Astrocyte (in vitro differentiated cells and primary cell): ENCODE measurements at places on chromosomes 4 and X.
A peak's percentile ranks its signal among the peaks of the same experiment; 100 is the strongest.

DNA sequence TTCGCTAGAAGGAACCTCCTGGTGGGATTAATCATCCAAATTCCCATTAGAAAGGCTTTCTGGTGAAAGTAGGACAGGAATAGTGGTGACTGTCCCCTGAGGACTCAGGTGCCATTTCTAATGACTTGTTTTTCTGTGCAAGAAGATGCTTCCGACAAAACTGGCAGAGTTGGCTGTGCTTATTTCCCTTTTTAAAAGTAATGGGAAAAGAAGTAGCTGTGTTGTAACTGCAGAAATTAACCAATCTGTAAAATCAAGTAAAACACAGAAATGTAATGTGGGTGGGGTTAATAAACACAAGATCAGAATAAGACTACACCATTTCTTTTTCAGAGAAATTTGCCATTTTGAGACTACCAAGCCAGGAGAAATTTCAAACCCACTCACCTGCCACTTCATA, 55.0 kb upstream of the FAM9B start:
- DNase-seq, result no peak

- no peak for DNase-seq
These were observed 10.4 kb upstream of the DRD5 start for GRCh38 chr4:9771034-9771433.

- no peak for DNase-seq
These were observed 355.8 kb downstream of the KLHL4 start for GRCh38 chrX:87873347-87873941.

DNA sequence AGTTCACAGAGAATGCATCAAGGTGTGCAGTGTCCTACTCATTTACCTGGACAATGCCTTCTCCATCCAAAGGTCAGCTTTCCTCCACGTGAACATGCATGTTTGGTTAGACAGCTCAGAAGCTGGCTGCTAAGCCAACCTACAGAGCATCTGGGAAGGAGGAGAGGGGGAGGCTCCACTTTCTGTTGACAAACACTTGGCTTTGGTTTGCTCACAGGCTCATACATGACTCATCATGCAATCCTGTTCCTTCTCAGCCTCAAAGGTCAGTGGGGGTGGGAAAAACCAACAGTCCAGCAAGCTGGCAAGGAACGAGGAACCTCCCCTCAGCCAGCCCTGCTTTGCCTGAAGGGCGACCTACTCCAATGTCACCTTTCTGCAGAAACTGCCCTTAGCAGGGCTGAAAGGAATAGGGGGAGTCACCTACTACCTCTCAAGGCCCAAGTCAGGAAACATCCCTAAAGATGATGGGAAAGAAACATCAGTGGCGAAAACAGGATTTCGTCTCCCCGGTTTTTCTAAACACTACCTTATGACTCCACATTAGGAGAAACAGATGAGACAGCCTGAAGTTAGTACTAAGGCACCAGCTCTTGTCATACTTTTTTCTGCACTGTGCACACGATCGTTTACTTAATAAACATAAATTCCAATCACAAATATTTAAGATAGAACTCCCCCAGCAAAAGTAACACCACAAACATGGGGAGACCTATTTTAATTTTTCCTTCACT, 37.9 kb downstream of the RELL1 start:
- DNase-seq, result peak; percentile 83
